ENCODE measurements at places on chromosomes 12 and 14.
A peak's percentile ranks its signal among the peaks of the same experiment; 100 is the strongest.

- peak; percentile 85 for DNase-seq
Observed at GRCh38 chr14:20332788-20333493, at the start of gene CCNB1IP1. Gene CCNB1IP1 (minus strand): TSS chr14:20333279. CDS start chr14:20316523, 16,756 bp downstream.

DNA sequence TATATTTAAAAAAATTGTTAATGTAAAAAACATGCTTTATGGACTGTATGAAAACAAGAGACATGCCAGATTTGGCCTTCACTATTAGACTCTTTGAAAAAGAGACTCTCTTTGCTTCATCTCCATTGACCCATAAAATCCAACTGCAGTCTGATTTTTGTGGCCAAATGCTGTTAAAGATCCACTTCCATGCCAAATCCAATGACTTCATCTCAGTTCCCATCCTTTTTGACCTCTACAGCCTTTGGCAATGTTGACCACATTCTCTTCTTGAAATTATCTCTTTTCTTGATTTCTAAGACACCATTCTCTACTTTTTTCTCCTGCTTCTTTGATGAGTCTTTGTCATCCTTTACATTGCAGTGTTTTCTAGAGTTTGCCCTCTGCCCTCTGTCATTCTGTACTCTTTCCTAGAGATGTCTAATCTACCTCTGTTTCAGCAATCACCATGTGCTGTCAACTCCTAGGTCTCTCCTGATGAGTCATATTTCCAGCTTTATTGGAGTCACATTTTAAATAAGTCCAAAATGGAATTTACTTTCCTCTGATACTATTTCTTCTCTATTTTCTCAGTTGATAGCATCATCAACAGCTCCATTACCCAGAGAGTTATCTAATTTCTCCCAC, 2.4 kb downstream of the TMPRSS12 start:
- DNase-seq, result no peak

- no peak for DNase-seq
Observed at GRCh38 chr12:55822228-55822627, 4.4 kb downstream of the ORMDL2 start.

DNA sequence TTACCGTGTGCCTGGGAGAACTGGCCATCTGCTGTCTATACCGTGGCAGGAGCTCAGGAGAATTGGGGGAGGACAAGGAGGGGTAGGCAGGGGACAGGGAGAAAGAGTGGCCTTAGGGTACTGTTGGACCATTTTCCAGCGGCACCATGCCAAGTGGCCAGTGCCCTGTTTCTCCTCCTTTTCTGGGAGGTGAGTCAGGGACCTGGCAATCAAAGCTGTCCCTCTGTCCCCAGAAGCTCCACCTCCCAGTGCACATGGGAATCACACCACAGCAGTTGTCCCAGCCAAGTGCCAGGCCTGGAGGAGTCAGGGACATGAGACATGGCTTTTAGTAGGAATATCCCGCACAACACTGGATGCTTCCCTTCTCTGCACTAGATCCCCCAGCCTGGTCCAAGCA, 118.0 kb downstream of the GCH1 start:
- DNase-seq, result no peak

DNA sequence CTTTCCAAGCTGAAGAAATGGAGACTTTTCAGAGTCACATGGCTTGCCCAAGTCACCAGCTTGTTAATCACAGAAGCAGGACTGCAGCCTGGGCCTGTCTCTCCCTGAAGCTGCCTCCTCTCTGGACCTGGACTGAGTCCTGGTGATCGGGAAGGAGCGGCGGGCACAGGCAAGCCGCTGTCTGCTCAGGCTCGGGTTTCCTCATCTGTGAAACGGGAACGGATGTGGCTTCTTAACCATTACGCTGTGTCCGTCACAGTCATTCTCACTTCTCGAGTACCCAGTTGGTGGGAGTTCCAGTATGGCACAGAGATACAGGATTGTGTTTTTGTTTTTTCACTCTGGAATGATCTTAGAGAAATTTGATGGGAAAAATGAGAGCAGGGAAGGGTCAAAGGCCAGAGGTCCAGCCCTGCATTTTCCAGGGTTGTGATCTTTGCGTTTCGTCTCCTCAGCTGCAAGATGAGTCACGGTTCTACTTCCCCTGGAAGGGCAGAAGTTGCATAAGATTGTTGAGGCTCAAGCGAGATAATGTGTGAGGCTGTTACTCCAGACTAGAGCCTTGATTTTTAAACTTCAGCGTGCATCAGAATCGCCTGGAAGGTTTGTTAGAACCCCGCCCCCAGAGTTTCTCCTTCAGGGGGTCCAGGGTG, 7.6 kb upstream of the LRTM2 start:
- DNase-seq, result no peak

DNA sequence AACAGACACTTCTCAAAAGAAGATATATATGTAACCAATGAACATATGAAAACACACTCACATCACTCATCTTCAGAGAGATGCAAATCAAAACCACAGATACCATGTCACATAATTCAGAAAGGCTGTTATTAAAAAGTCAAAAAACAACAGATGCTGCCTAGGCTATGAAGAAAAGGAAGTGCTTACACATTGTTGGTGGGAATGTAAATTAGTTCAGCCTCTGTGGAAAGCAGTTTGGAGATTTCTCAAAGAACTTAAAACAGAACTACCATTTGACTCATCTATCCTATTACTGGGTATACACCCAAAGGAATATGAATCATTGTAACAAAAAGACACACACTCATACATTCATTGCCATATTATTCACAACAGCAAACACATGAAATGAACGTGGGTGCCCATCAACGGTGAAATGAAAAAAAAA, 35.1 kb downstream of the EIF2S3B start:
- no peak for DNase-seq

- no peak for DNase-seq
Observed at GRCh38 chr12:28540324-28540714, 350.1 kb downstream of the CCDC91 start.

DNA sequence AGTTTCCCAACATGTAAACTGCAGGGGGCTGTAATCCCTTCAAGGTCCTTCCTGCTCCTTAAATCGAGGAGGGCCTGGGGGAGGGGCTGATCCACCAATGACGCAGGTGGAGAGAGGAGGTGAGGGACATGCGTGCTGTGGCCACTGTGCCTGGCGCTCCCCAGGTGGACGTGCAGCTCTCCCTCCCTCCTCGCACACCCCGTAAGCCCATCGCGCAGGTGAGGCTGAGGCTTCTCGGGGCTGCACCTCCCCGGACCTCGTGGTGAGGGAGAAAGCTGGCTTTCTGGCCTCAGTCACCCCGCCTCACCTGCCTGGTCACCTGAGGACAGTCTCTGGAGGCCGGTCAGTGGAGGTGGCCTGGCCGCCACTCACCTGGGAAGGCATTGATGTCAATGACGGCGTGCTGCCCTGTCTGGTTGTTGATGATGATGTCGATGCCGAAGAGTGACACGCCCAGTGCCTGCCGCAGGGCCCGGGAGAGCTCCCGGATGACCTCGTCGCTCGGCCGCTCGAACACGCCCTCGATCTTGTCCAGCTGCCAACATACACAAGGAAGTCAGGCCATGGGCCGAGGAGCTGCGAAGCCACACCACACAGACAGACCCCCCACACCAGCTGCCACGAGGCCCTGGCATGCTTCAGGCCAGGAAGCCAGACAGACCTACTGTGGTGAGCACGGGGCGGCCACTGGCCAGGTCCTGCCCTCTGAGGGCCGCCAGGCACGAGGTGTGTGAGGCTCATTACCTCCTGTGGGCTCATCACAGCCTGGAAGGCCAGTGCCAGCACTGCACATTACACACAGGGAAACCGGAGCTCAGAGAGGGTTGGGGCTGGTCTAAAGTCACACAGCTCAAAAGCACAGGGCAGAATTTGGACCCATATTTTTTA, 23.3 kb downstream of the CHGA start:
- DNase-seq, result no peak

GRCh38 chr12:67442347-67442841, 173.2 kb downstream of the CAND1 start:
- no peak for DNase-seq

DNA sequence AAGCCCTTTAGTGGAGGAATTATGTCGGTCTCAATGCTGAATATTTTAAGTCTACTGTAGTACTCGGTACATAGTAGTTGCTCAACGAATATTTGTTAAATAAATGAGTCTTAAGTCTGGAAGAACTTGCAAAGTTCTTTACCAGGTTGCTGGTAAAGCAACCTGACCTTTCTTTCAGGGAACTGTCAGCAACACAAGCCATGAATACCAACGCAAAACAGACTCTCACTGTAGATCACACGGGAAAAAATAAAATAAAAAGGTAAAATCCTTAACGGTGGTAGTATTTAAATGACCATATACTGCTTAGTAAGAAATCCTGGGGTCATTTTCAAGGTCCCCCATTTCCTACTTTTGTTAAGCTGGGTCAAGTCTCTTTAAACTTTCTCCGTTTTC, 447 bp upstream of the NUBPL start:
- DNase-seq, result no peak
